Activated T-cell treated with anti-CD3 and anti-CD28 coated beads, Interleukin-2, amount 50 U/mL, for 1 hour (primary cell): ENCODE measurements at places on chromosomes 7 and 10.

- DNase-seq = no peak
These were observed 57.8 kb downstream of the COL26A1 start for GRCh38 chr7:101420436-101420835.

GRCh38 chr7:27111042-27111750 lies 8.7 kb upstream of the HOXA2 start:
- DNase-seq = no peak

DNA sequence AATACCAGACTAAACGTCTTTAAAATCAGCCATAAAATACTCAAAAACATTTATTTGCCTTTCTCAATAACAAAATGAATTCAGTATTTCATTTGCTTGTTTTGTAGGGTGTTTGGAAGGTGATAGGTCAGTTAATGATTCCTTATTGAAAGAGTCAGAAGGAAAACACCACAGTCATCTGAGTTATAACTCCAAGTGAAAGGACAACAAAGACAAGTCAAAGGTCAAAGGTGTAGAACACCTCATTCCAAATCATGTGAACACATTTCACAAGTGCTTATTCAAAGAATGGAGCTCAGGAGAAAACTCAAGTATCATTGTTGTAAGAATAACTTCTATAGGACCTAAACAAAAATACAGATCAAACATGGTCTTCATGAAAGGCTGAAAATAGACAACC lies 318.6 kb upstream of the PHF14 start:
- no peak for DNase-seq

- no peak for DNase-seq
These were observed 6.4 kb downstream of the CDCA7L start for GRCh38 chr7:21939136-21939857.

- DNase-seq = no peak
These were observed 33.1 kb downstream of the ADD3 start for GRCh38 chr10:110040767-110041478.

DNA sequence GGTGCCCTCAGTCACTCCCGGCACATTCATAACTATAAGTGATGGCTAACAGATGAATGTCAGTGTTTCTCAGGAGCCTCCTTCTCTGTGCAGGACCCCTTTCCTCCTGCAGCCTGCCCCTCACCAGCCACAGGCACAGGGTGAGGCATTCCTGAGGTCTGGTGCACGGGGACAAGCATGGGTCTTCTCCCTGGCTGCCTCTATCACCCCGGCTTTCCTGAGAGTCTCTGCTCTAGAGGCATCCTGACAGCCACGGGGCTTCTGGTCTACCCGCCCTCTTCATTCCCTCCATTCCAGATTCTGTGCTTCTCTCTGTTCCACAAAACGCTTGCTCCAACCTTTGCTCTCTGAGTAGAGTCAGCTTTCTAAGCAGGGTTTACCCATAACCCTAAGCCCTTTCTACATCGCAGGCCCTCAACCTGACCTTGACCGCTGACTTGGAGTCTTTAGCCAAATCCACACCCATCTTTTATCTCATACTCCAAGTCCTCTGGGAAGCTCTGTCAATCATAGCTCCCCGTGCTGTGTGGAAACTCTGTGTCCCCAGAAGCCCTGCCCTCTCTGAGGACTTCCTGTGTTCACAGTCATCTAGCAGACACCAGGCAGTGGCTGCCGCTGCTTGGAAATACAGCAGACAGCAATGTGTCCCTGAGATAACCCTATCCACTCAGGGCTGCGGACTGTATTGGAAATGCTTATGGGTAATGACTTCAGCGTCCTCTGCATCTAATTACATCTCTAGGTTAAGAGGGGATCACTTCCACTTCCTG lies 159.0 kb downstream of the SFMBT2 start:
- DNase-seq = no peak

GRCh38 chr7:112533591-112533990 lies 52.8 kb downstream of the LSMEM1 start:
- no peak for DNase-seq

DNA sequence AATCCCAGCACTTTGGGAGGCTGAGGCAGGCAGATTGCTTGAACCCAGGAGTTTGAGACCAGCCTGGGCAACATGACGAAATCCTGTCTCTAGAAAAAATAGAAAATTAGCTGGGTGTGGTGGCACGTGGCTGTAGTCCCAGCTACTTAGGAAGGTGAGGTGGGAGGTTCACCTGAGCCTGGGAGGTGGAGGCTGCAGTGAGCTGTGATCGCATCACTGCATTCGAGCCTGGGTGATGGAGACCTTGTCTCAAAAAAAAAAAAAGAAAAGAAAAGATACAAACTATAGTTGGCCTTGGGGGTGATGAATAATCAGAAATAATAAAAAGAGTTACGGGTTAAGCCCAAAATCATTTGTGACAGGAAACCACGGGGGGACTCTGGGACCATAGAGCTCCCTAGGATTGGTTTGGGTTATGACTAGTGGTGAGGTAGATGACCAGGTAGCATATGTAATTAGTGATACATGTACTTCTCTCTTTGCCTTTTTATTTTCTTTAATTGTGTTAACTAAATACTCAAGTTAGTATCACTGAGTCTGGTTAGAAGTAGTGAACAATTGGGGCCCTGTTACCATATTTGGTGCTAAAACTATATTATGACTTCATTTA lies 10.4 kb upstream of the ASCC1 start:
- no peak for DNase-seq

DNA sequence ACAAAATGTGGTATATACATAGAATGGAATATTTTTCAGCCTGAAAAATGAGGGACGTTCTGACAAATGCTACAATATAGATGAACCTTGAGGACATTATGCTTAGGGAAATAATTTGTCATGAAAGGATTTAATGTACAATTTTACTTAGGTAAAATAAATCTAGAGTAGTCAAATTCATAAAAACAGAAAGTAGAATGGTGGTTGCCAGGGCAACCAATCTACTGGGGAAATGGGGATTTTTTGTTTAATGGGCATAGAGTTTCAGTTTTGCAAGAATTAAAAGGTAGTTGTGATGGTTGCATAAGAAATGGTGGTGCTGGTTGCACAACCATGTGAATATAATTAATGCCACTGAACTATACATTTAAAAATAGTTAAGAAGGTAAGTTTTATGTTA lies 296.0 kb upstream of the SP4 start:
- no peak for DNase-seq

DNA sequence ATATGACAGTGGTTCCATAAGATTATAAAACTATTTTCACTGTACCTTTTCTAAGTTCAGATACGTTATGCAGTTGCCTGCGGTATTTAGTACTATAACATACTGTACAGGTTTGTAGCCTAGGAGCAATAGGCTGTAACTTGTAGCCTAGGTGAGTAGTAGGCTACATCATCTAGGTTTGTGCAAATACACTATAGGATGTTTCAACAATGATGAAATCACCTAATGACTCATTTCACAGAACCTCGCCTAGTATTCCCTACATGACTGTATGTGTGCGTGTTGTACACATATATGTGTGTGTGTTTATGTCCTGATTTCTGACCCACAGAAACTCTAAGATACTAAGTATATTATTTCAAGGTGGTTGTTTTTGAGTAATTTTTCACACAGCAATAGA lies 139.0 kb downstream of the HERPUD2 start:
- no peak for DNase-seq

GRCh38 chr7:23544913-23545354 lies 13.2 kb upstream of the TRA2A start:
- no peak for DNase-seq

DNA sequence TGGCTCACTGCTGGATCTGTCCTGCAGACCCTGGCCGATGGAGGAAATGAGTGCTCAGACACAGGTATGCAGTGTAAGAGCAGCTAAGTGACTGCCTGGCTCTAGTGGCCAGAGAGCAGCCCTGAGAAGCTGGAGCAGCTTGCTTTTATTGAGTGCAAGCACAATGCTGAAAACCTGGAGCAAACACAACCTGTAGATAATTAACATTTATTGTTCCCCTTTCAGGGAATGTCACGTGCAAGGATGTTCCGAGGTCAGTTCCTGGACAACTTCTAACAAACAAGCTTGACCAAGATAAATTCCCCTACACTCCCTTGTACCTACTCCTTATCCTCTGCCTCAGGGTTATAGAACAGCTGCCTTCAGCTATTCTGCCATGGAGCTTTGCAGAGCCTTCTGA lies 31.3 kb downstream of the DDC start:
- no peak for DNase-seq

DNA sequence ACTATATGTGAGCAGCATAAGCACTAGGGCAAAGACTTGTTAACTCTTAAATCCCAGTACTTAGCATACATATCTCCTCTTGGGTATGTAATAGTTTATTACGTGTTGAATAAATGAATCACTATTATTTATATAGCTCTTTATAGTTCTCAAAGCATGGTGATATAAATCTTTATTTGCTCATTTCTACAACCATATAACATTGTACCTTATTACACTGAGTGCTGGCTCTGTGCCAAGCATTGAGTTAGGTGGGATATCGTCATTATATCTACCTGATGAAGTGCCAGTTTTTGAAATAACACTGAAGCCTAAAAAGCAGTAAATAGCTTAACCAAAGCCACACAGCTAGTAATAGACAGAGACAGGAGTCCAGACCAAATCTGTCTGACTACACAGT lies 27.9 kb downstream of the AHR start:
- DNase-seq = no peak

- no peak for DNase-seq
These were observed 191.6 kb downstream of the LSM5 start for GRCh38 chr7:32298408-32299132.

DNA sequence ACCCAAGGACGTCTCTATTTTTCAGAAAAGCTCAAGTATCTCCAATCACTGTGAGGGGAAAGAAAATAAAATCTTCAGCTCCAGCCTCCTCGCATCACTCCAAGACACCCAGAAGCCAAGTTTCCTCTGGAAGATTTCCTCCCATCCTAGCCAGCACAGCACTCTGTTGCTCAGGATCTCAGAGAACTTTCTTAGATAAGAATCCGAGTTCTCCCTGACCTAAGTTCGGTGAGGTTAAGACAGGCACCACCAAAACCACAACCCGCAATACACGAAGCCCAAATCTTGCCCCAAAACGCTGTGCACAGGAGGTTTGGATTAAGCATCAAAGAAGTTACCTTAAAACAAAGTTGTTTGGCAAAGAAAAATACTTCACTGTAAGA lies 4.2 kb downstream of the FAM53B start:
- DNase-seq = no peak

DNA sequence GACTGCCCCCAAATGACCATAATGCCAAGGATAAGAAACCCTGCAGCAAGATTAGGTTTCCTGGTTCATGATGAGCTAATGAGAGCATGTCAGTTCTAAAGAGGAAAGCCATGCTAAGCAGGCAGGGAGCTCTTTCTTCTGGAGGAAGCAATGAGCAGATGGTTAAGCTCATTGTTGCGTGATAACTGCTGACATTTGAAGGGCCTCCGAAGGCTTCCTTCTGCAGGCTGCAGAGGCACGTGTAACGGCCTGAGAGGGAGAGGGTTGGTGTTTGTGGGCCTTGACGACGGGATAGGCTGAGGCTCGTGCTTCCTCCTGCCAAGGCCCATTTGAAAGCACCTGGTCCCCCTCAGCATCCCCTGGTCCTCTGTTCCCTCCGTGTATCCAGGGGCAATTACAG lies 63.5 kb upstream of the BTBD16 start:
- DNase-seq = no peak

- DNase-seq = no peak
These were observed 71.1 kb upstream of the KAT6B start for GRCh38 chr10:74755273-74755672.

DNA sequence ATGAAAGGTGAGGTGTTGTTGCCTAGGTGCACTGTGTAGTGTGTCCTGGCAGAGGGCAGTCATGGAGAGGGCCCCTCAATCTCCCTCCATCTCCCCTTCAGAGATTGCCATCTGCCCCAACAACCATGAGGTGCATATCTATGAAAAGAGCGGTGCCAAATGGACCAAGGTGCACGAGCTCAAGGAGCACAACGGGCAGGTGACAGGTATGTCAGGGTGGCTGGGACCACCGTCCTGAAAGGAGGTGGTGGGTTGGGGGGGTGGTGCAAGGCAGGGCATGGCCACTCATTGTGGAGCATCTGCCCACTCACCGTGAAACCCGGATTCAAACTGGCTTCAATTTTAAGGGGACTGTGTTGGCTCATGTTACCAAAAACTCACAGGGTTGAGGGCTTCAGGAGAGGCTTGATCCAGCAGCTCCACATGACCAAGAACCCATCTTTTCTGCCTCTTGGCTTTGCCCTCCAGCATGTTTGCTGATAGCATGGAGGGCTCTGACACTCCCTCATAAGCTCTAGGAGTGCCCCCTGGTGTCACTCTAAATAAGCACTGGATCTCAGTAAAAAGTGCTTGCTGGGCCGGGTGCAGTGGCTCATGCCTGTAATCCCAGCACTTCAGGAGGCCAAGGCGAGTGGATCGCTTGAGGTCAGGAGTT lies 12.2 kb downstream of the ARPC1B start:
- no peak for DNase-seq

- DNase-seq = no peak
These were observed 177.6 kb upstream of the NAMPT start for GRCh38 chr7:106462365-106462859.

- no peak for DNase-seq
These were observed 126.5 kb downstream of the GFRA1 start for GRCh38 chr10:116146372-116147140.

- DNase-seq = no peak
These were observed 5.6 kb upstream of the PAX2 start for GRCh38 chr10:100739517-100740368.

DNA sequence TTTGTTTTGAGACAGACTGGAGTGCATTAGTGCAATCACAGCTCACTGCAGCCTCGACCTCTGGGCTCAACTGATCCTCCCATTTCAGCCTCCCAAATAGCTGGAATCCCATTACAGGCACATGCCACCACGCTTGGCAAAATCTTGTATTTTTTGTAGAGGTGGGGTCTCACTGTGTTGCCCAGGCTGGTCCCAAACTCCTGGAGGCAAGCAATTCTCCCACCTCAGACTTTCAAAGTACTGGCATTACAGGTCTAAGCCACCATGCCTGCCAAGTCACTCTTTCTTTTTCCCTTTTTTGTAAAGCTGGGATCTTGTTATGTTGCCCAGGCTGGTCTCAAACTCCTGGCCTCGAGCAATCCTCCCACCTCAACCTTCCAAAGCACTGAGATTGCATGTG lies 8.3 kb upstream of the NPC1L1 start:
- DNase-seq = no peak

GRCh38 chr7:2008936-2009540 lies 223.7 kb downstream of the MAD1L1 start:
- DNase-seq = no peak

DNA sequence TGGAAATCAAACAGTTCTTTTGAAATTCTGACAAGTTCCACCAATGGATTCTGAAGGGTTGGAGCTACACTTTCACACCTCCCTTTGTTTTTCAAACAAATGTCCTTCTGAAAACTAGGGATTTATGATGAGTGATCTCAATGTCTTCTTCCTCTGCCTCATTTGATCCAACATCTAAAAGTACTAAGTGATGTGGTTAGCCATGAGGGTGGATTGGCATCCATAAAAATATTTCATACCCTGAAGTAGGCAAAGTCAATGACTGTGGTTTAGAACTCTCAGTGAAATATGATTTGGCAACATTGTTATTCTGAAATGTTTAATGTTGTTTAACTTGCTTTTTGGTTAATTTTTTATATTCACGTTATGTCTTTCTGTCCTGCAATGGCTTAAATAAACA lies 136.9 kb downstream of the MBL2 start:
- DNase-seq = no peak
